ENCODE measurements at places on chromosomes 4 and X.

DNA sequence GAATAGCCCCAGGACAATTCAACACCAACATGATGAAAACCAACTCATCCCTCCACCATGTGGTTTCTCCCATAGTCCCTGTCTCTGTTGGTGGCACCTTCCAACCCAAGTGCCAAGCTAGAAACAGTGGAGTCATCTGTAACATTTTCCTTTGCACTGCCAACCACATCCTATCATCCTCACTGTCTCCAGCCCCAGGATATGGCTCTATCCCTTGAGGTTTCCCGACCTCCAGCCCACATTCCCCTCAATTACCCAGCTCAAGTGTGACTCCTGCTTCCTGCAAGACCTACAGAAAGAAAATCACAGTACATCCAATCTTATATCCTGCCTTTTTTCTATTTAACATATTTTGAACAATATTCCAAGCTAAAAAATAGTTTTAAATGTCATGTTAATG lies 24.2 kb downstream of the PNMA6F start:
- no peak for DNase-seq

GRCh38 chrX:68203646-68204045 lies 229.6 kb downstream of the OPHN1 start:
- DNase-seq: no peak

DNA sequence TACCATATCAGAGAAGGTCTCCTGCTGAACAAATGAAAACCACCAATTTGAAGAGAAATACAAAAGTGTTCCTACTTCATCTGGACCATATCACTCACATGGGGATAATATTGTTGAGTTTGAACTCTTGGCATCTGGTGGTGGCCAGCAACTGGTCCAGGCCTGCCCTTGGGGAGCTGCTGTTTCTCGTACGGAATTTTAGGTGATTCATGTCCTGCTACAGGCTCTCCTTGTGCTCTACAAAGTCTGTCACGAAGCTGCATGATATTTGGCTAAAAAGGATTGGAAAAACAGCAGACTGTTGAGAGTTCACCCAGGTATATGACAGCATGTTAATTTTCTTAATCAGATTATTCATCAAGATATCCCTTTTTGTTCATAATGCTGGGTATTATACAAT lies 42.2 kb downstream of the SEC31A start:
- no peak for DNase-seq

GRCh38 chr4:111671756-111672155 lies 473.5 kb upstream of the FAM241A start:
- no peak for DNase-seq

- DNase-seq: no peak
Observed at GRCh38 chr4:6913350-6913905, 3.8 kb downstream of the TBC1D14 start.

DNA sequence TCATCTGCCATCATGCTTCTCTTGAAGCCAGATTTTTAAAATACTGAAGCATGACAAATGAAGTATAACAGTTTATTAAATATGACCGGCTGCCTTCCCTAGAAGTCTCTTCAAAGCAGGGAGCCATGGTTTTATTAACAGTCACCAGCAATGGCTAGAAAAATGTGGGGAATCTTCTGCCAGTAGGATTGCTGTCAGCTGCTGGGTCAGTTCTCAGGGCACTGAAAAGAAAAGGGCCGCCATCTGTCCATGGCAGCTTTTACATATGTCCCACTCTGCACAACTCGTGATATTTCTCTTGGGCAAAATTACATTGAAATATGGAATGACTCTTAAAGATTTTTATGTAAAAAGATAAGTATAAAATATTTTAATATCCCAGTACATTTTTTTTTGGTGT lies 2.8 kb downstream of the CCNG2 start:
- DNase-seq: no peak

DNA sequence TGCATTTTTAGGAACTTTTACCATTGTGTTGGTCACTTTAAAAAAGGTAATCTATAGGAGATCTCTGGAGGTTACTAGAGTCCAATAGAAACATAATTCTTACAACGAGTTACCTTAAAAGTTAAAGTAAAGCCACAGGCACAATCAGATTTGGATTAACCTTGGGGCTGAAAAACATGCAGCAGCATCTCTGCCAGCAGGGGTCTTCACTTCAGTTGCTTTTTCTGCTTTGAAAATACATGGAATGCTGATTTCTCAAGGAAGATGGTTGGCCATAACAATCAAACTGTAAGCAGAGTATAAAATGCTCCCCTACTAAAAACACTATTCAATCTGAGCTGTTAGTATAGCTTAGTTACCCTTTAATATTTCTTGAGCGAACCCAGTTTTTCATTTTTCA lies 1072.3 kb upstream of the PCDH10 start:
- no peak for DNase-seq

DNA sequence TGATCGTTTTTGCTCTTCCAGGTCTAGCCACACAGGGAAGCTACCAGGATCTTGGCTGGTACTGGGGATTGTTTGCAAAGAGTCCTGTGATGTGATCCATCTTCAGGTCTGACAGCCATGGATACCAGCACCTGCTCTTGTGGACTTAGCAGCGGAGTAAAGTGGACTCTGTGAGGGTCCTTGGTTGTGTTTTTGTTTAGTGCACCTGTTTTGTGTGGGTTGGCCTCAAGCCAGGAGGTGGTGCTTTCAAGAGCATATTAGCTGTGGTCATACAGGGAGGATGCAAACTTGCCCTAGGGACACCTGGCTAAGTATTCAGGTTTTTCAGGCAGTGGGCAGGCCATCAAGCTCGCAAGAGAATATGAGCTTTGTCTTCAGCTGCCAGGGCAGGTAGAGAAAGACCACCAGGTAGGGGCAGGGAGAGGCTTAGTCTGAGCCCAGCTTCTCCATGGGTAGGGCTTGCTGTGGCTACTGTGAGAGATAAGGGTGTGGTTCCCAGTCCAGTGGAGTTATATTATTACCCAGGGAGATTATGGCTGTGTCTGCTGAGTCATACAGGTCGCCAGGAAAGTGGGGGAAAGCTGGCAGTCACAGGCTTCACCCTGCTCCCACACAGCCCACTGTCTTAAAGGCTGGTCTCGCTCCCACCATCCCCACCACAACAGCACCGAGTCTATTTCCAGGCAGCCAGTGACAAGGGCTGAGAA lies 293.7 kb downstream of the PCDH18 start:
- no peak for DNase-seq

DNA sequence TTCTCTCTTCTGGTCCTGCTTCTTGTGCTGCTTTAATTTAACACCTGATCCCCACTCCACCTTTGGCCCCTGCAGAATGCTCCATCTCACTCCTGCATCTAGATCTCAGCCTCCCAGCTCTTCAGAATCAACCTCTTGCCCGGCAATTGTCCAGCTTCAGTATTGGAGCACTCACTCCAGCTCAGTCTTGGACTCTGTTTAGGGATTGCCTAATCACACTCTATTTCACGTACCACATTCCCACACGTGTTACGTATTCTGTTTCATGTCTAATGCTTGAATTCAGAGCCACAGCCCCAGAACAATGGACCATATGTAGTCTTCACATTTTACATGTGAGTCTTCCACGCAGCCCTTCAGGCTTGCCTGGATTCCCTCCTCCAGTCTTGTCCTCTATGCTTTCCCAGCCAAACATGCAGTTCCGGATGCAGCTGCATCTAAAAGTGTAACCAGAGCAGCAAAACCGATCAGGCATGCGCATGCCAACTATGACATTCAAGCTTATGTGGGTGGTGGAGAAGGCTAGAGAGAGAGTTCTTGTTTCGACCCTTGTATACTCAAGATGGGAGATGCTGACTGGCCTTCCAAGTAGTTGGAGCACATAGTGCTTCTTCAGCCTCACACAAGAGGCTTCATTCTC lies 105.2 kb upstream of the FAM9A start:
- DNase-seq: no peak

- DNase-seq: no peak
Observed at GRCh38 chrX:16239211-16239610, 71.9 kb downstream of the MAGEB17 start.

DNA sequence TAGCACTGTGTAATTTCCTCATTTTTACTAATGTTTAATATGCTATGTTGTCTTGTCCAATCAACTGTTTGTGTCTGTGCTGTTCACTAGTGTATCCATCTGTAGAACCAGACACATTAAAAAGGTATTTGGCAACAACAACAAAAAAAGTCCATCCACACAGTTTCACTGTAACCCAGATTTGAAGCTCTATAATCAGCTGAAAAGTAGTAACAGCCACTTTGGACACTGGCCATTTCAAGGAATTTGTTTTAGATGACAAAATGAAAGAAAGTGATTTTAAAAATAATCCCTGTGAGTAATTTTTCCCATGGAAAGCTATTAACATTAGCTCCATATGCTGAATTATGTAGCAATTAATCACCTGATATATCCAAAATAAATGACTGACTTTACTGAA lies 2.2 kb upstream of the FBXL5 start:
- DNase-seq: no peak

- no peak for DNase-seq
Observed at GRCh38 chrX:49071877-49072711, 1.7 kb downstream of the PRAF2 start.

GRCh38 chrX:97743014-97743413 lies 859.3 kb downstream of the RPA4 start:
- DNase-seq: no peak

- no peak for DNase-seq
Observed at GRCh38 chrX:113512700-113513395, 672.2 kb upstream of the AMOT start.

DNA sequence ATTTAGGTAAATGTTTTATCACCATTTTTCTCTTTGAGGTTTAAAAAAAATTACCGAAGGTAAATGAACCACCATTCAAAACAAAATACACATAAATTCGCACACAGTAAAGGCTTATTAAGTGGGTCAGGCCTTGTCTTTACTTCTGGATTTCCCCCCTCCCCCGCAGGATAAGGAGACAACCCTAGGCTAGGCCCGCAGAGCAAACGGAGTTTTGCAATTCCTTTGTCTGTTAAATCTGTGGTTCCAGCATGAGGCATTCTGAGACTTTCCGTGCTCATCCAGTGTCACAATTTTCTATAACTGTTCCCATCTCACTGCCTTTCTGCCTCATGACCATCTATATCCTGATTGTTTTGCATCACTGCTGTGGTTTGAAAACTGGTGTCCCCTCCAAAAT lies 307.4 kb downstream of the DCHS2 start:
- no peak for DNase-seq

GRCh38 chr4:87105101-87105845 lies 115.1 kb downstream of the KLHL8 start:
- no peak for DNase-seq

DNA sequence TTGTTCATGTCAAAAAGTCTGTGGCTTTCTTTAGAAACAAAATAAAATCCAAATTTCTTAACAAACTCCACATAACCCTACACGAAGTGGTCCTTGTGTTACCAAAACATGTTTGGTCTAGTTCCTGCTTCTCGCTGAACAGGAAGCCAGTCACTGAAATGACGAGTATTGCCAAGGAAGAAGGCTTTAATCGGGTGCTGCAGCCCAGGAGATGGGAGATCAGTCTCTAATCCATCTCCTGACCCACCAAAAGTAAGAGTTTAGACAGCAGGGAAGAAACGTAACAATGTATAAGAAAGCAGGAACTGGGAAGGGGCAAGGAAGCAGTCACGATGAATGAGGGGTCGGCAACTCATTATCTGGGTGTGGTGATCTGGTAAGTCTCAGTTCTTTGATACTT lies 144.6 kb upstream of the MAP9 start:
- no peak for DNase-seq

DNA sequence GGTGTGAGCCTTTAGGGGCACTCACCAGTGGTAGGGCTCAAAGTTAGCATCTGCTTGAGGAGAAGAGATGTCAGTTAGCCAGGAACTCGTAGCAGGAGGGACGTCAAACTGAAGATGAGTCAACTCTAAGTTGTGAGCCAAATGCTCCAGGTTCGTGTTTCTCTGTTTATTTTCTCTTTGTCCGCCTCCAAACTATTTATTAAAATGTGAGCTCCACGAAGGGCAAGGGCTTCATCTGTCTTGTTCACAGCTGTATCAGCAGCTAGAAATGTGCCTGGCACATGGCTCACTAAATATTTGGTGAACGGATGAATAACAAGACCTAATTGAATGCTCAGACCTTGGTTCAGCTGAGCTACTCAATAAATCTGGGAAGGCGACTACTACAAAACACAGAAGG lies 248.9 kb downstream of the BCOR start:
- no peak for DNase-seq

DNA sequence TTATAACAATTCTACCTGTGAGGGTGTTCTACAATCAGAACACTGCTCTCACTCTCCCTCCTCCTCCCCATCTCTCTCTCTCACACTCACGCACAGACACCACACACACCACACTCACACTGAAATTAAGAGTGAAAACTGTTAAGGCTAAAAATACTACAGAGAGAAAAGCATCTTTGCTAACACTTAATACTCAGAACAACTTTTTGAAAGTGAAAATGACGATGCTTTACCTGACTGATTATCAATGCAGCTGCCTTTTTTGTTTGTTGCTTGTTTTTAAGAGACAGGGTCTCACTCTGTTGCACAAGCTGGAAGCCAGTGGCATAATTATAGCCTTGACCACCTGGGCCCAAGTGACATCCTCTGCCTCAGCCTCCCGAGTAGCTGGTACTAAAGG lies 222.4 kb downstream of the APBB2 start:
- DNase-seq: no peak

DNA sequence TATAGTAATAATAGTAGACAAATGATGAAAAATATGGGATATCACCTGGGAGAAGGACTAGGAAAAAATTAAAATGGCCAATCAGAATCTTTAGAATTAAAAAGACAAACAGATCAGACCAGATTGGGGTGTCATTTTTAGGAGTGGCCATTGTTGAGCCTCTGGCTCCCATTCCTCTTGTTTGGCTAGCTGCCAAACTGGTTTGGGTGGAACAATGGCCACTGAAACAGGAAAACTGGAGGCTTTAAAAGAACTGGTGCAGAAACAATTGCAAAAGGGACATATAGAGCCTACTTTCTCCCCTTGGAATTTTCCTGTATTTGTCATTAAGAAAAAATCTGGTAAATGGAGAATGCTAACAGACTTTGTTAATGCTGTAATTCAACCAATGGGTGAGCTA lies 294.8 kb upstream of the DKK2 start:
- DNase-seq: no peak

DNA sequence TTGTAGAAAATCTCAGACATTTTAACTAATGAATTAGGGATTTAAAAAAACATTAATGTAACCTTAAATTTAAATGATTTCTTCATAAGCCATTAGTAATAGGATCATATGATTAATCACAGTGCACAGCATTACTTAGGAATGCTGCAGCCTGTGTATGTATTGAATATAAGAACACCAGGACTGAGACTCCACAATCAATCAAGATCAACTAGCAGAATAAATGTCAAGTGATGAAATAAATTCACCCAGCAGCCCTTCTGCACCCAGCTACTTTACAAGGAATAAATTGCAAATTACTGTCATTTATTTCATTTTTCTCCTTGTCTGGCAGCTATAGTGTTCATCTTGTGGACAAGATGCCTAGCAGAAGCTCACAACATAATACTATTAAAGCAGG lies 46.5 kb downstream of the NEIL3 start:
- DNase-seq: no peak

DNA sequence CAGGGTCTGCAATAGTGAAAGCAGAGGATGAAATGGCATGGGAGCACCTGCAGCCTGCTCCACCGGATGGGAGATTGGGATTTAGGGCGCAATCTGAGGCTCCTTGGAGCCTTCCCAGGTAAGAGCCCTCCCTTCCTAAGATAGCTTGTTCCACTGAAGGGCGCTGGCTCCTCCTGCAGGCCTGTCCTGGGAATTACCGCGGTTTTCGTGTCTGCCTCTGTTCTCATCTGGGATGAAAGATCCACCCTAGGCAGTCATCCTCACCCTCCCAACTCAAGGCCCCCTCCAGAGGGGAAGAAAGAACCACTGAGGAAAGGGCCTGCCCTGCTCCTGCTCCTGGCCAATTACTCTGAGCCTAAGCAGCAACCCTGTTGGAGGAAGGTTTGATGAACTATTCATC lies 547.5 kb downstream of the SMARCA1 start:
- no peak for DNase-seq

GRCh38 chr4:172996571-172997216 lies 171.9 kb upstream of the GALNT7 start:
- no peak for DNase-seq

All from stimulated activated naive CD4-positive, alpha-beta T cell (primary cell).